ENCODE measurements at places on chromosomes 2 and 18.

DNA sequence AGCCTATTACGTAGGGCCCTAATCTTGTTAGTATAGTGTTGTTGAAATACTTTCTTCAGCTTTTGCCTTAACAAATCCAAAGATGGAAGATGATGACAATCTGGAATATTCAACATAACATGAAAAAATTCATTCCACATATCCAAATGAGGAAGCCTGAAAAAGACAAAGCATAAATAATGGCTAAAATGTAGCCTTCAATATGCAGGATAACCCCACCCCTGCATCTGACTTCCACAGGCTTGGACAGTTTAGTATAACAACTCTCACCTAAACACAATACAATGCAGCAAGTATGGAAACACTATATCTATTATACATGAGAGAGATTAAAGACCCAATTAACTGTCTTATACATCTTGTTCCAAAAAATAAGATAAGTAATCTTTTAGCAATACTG, 39.9 kb downstream of the BUB1 start:
- no peak for DNase-seq

GRCh38 chr18:3321133-3321812, 59.3 kb downstream of the MYL12B start:
- no peak for DNase-seq

DNA sequence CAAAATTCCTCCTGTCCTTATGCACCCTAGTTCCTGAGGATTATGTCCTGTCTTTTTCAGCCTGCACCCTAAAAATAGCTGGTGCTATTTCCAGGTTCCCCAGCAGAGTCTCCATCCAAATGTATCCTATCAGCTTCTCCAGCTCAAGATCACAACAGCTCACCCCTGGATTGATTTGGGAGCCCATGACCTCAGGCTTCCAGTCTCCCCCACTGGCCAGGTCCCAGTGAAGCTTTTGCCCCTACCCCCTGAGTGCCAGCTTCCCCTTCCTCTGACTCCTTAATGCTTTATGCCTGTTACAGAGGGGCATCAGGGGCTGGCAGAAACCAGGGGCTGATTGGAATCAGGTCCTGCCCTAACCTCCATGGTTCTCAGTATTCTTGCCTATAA, 76.9 kb upstream of the DAPL1 start:
- DNase-seq, result no peak

DNA sequence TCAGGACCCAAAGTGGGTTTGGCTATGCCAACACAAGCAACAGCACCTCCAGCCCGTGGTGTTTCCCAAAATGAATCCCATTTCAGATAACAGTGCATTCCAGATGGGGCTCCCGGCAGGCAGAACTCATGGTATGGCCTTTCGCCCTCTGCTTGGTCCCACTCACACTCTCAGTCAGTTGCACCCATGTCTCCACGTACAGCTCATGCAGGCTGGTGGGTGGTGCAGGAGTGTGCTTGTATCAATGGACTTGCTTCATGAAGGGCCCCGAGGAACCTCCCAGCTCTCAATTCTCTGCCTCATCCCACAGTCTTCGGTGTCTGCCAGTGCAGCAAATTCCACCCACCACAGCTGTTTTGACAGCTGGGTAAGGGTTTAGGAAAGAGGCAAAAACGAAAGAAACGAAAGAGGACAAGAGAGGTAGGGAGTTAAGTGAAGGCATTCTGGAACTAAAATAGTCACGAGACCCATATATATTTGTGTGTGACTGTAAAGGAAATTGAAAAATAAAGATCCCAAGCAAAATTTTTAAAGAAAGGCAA, 278.1 kb downstream of the DCDC2C start:
- no peak for DNase-seq

DNA sequence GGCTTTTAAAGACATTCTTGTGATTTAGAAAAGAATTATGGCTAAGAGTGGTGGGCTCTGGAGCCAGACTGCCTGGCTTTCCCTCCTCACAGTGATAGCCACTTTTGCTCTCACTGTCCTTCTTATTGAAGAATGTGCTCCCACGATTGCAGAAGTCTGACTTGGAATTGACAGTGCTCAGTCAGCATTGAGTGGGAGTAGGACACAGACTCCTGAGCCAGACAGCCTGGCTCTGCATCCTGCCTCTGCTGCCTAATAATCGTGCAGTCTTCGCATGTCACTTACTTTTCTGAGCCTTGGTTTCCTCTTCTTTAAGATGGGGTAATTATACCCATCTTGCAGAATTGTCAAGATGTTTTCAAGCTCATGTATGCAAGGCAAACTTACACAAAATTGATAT, 23.3 kb downstream of the SPATS2L start:
- DNase-seq, result no peak

GRCh38 chr2:9497017-9497416, 22.7 kb downstream of the IAH1 start:
- no peak for DNase-seq

GRCh38 chr18:39966275-39966674, 1988.8 kb upstream of the PIK3C3 start:
- DNase-seq, result no peak

DNA sequence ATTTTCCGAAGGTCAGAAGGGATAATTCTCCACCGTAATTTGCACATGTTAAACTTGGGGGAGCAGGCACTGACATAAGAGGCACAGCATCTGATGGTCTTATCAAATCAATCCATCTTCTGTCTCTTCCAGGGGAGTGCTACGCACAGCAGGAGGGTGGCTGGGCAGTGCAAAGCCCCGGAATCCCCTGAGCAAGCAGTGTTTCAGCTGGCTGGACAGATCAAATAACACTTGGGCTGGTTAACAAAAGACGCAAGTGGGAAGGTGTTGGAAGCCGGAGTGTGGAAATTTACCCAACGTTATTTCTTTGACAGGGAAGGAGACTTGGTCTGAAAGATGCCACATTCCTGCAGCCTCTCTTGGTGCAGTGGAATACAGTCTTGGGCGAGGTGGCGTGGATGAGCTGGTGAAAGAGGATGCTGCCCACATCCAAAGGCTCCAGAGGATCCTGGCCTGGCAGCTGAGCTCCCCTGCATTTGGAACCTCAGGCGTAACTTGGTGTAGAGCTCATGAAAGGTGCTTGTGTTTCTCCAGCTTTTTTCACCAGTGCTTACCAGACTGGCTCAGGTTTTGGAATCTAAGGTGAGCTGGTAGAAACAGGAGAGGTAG, 103.0 kb downstream of the MAPK4 start:
- no peak for DNase-seq

DNA sequence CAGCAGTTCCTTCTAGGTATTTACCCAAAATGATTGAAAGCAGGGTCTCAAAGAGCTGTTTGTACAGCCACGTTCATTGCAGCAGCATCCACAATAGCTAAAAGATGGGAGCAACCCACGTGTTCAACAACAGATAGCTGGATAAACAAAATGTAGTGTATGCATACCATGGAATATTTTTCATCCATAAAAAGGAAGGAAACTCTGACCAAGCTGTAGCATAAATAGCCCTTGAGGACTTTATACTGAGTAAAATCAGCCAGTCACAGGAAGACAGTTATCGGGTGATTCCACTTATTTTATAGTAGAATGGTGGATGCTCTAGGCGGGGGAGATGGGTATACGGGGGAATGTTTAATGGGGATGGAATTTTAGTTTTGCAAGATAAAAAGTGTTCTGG, 7.5 kb downstream of the TRAPPC12 start:
- no peak for DNase-seq

DNA sequence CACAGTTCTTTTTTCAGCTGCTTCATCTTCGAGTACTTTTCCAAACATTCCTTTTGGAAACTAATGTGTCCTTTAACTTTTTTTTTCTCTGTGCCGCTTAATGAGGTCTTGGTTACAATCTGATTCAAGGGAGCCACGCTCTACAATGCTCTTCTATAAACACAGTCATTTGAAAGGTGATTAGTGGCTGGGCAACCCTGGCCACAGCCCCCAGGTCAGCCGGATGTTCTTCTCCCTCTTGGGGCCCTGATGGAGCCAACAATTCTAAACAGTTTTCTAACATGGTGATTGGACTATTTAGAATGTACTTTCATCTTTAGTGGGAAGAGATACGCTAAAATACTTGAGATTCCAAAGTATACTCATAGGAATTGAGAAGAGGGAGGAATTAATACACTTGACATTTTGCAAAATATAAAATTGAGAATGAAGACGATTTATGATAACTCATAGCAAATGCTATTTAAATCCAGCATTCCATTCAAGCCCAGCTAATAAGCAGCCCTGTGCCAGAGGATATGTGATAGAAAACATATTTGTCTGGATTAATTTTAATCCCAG, 83.7 kb upstream of the MBOAT2 start:
- DNase-seq, result no peak

GRCh38 chr2:205078762-205079161, 533.5 kb downstream of the PARD3B start:
- DNase-seq, result no peak

DNA sequence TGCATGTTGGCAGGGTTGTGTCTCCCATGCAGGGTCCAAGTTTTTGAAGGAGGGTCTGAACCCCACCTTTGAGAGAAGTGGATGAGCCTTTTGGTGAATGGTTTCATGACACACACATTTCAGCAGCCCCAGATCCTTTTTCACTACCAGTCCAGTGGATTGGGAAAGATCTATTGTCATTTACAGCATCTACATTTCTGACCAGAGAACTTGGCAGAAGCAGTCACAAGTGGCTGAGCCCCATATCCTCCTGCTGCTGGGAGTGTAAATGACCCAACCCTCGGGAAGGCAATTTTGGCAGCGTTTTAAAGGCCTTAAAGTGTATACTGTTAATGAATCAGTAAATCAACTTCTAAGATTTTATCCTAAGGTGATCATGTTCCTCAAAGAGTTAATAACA, 174.1 kb upstream of the RASGRP3 start:
- DNase-seq, result no peak

GRCh38 chr18:57436191-57436964, 1.2 kb downstream of the ONECUT2 start:
- DNase-seq, result no peak
